ENCODE measurements at places on chromosomes 16 and 17.
A peak's percentile ranks its signal among the peaks of the same experiment; 100 is the strongest.

- no peak for DNase-seq
Measured at GRCh38 chr16:78389009-78389498, 289.6 kb downstream of the WWOX start.

GRCh38 chr16:54628796-54629625 lies 301.7 kb upstream of the IRX5 start:
- no peak for DNase-seq

DNA sequence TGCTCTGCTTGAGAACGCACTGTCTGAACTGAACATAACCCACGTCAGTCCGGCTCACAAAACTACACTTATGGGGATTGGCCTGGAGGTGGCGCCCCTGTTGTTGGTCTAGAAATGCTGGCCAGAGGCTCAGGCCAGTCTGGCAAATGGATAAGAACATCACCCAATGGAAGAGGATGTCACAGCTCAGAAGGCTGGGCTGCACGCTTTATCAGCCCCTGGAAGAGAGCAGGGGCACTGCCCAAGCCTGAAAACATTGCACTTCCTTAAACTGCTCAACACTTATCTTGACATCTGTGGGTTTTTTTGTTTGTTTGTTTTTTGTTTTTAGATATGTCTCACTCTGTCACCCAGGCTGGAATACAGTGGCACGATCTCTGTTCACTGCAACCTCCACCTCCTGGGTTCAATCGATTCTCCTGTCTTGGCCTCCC lies 24.8 kb upstream of the BPTF start:
- peak; percentile 51 for DNase-seq

DNA sequence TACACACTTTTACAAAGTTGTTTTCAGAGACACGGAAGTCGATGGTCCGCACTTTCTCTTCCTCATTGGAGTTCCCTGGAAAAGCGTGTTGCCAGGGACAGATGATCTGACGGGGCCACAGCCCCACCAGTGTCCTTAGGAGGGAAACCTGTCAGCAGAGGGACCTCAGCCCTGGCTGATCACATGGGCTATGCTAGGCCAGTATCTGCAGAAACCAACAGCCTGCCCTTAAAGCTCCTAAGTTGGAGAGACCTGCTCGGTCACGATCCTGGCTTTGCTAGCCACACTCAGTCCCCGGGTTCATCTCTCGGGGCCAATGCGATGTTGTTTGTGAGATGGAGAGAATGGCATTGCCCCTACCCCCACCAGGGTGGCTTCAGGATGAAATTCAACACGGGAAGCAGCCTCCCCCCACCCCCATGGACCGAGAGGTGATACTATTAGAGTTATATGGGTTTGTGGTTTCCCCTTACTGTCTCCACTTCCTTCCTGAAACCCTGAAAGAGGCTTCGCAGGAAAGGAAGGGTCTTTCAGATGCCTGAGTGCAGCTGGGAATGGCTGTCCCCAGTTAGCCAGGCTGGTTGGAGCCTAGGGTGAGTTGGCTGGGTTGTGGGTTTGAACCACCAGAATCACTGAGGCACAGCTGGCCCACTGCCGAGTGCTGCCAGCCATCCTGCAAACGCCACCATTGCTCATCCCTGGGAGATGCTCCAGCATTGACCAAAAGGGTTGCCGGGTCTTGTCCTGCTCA lies 16.6 kb downstream of the RMI2 start:
- DNase-seq = no peak

GRCh38 chr17:46170639-46171429 lies 22.4 kb downstream of the KANSL1 start:
- no peak for DNase-seq

DNA sequence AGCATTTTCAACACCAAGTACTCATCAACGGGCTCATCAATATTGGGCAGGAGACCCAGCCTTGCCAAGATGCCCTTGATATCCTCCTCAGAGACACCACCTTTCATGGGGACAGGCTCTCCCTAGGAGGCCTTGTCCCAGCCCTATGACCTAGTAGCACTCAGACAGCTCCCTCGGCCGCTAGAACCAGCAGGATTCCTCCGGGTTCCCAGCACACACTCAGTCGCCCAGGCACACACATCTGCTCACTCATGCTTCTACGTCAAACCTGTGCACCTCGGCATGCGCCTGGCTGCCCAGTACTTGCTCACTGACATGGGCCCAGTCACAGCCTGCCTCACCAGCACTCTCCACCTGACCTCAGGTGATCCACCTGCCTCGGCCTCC lies 17.0 kb downstream of the SRCIN1 start:
- DNase-seq = no peak
